ENCODE measurements at places on chromosomes 3 and 15. TPM values are rescaled to one million over a fixed set of nuclear protein-coding genes. Genes with fewer than 3 reads are reported as not detected.
A peak's percentile ranks its signal among the peaks of the same experiment; 100 is the strongest.

DNA sequence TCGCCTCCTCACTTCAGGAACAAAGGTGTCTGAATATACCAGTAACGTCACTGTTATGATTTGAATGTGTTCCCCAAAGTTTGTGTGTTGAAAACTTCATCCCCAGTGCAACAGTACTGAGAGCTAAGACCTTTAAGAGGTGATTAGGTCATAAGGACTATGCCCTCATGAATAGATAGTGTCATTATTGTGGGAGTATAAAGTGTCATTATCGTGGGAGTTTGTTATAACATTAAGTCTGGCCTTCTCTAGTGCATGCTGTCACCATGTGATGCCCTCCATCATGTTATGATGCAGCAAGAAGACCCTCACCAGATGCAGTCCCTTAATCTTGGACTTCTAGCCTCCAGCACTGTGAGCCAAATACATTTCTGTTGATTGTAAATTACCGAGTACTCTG is 53.7 kb upstream of the TLE3 start:
- no peak overlapping the region for H3K4me3 ChIP-seq
- DNase-seq = no peak
- H3K27me3 ChIP-seq = peaks cover 50% of the 10 kb centered on the region
- H3K36me3 ChIP-seq = no peaks in the 10 kb centered on the region
- peaks cover 11% of the 10 kb centered on the region for H3K4me1 ChIP-seq
- no peak overlapping the region for H3K27ac ChIP-seq

DNA sequence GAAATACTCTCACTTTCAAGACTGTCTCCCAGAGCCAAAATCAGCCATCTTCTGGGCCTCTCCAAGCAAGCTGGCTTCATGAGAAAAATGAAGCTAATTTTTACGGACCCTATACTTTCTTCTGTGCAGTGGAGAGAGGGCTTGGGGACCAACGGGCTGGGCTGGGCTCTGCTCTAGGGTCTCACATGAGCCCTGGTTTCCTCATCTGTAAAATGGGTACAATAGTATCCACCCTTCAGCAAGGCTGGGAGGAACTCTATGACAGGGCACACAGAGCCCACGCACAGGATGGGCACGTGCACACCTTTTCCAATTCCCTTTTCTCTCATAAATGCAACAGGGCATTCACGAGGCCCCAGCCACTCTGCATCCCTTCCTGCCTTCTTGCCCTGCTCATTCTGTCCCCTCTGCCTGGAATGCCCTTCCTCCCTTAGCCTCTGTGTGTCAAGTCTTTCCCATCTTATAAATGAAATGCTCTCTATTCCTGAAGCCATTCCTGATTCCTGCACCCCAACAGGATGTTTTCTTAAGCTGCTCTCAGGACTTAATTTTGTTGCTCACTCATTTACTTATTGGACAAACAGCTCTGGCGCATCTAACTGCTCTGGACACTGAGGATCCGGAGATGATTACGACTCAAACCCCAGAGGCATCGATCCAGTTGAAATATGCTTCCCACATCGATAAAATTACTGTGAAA is 32.9 kb upstream of the SEC13 start:
- H3K27me3 ChIP-seq = peaks cover 20% of the 10 kb centered on the region
- H3K4me3 ChIP-seq = no peak overlapping the region
- no peaks in the 10 kb centered on the region for H3K36me3 ChIP-seq
- DNase-seq = no peak

DNA sequence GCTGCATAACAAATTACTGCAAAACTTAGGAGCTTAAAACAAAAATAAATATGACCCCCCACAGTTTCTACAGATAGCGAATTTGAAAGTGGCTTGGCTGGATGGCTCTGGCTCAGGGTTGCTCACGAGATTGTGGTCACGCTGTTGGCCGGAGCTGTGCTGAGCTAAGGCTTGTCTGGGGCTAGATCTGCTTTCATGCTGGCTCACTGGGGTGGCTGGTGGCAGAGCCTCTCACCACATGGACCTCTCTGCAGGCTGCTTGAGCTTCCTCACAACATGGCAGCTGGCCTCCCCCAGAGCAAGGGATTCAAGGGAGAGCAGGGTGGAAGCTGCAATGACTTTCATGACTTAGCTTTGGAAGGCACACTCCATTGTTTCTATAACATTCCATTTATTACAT is 354.1 kb downstream of the SHQ1 start:
- H3K4me3 ChIP-seq = no peak overlapping the region
- no peak overlapping the region for H3K27ac ChIP-seq
- H3K27me3 ChIP-seq = no peaks in the 10 kb centered on the region

Gene CD96
- total RNA-seq = 290 TPM

DNA sequence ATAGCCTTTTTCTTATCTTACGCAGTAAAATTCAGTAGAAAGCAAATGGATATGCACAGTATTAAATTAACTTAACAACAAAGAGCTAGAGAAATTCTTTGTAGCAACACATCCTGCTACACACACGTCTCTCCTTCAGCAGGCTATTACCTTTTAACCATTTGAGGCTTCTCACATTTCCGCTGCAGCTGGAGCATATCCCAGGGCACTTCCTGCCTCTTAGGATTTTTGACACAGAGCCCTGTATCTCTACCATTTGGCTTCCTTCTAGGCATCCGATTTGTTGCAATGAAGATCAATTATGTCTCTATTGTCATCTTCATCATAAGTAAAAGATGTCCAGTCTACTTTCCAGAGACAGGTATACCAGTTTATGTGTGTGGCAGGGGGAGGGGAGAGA is 292.4 kb upstream of the CBLB start:
- peaks cover 49% of the 10 kb centered on the region for H3K36me3 ChIP-seq
- H3K4me3 ChIP-seq = no peak overlapping the region
- H3K27me3 ChIP-seq = no peaks in the 10 kb centered on the region
- H3K27ac ChIP-seq = no peak overlapping the region

DNA sequence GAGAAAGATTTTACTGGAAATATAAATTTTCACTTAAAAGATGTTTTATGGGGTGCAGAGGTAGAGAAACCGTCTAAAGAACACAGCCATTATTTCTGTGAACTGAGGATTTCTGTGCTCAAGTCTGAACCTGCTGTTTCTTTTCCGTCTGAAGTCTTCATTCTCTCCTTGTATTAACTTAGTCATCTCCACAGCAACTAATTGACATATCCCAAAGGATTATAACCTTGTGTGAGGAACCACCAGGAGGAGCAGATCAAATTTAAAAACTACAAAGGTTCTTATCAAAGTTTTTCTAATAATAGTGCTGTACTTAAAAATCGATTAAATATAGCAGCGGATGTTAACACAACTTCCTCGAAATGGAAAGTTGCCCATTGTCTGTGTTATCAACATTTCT is 31.1 kb upstream of the ICE2 start:
- peak overlapping the region; percentile 55 for H3K27ac ChIP-seq
- H3K4me3 ChIP-seq = no peak overlapping the region
- peaks cover 61% of the 10 kb centered on the region for H3K36me3 ChIP-seq
- DNase-seq = no peak
- H3K27me3 ChIP-seq = no peaks in the 10 kb centered on the region
- H3K4me1 ChIP-seq = peaks cover 61% of the 10 kb centered on the region

DNA sequence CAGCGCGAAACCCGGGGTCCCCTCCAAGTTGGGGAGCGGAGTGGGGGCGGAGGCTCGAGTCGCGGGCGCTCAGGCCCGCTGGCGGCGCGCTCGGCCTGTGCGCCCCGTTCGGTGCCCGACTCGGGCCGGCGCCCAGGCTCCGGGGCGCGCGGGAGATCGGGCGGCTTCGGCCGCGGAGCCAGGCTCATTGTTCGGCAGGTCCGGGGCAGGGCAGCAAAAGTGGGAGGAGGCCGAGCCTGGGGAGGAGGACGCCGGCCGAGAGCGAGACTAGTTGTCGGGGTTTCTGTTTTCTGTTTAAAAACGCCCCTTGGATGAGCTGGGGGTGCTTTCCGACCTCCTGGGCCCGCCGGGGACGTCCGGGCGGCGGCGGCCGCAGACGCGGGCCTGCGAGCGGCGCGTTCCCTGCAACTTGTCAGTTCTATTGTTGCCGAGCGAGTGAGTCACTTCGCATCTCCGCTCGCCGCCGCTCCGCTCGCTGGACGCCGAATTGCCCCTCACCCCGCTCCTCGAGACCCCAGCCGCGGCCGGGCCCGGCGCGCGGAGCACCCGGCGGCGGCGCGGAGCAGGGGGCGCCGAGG is 676 bp downstream of the TCF12 start:
- peaks cover 28% of the 10 kb centered on the region for H3K4me1 ChIP-seq
- peaks cover 20% of the 10 kb centered on the region for H3K36me3 ChIP-seq
- peak; percentile 66 for DNase-seq
- H3K4me3 ChIP-seq = peak overlapping the region; percentile 83
- H3K27me3 ChIP-seq = no peaks in the 10 kb centered on the region
- H3K27ac ChIP-seq = peak overlapping the region; percentile 79

Gene GABRR3
- not detected for total RNA-seq

Measured in activated CD8-positive, alpha-beta memory T cell treated with anti-CD3 and anti-CD28 coated beads, Interleukin-2, amount 10 ng/mL, durations not matched to agents 7 days and 5 days (primary cell).